Panc1 (cell line): ENCODE measurements at places on chromosomes 12 and 14.

- no peak for DNase-seq
Measured at GRCh38 chr12:30700216-30700900, 4.7 kb upstream of the IPO8 start.

DNA sequence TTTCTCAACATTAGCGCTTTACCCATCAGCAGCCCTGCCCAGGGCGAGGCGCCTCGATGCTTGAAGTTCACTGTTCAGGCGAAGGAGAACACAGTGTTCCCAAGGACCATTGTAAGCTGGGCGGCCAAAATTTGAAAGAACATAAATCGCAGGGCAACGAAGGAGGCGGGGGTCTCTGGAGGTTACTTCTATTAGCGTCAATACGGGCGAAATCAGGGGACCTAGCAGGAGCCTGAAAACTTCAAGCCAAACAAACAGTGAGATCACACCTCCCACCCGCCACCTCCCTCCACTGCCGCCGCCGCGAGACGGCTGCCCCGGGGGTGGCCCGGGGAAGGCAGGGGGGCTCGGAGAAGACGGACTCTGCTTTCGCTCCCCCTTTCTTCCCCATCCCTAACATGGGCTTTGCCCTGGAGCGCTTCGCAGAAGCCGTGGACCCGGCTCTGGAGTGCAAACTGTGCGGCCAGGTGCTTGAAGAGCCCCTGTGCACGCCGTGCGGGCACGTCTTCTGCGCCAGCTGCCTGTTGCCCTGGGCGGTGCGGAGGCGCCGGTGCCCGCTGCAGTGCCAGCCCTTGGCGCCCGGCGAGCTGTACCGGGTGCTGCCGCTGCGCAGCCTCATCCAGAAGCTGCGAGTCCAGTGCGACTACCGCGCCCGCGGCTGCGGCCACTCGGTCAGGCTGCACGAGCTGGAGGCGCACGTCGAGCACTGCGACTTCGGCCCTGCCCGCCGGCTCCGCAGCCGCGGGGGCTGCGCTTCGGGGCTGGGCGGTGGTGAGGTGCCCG lies at the start of gene PDZRN4:
Gene PDZRN4 (plus strand): TSS at position 263 of the 783 bp plus-strand sequence.
- no peak for DNase-seq

- DNase-seq = no peak
Measured at GRCh38 chr12:130214686-130215395, 52.6 kb downstream of the FZD10 start.

- DNase-seq = no peak
Measured at GRCh38 chr14:35229084-35229791, 62.9 kb upstream of the PSMA6 start.

DNA sequence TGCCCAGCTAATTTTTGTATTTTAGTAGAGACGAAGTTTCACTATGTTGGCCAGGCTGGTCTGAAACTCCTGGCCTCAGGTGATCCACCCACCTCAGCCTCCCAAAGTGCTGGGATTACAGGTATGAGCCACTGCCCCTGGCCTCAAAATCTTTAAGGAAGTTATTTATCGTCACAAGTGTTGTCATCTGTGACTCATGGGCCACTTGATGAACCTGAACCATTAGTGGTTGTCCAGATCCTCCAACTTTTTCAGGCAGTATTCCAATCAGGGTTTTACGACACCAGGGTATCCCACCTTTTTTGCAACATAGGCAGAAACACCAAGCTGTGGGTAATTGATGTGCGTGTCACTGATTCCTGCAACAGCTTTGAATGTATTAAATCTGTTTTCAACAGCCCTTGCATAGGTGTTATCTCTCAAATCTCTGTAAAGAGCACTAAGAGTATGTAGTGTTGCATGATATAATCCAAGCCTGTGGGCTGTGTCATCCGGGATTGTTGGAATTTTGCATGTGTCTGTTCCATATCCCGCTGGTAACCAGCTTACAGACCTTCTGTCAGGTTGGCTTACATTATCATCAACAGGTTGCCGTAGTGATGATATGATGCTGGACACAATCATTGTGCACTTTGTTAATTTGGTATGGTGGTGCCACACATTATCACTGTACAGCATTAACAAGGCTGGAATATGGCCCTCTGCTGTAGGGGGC lies 79.3 kb upstream of the SCN8A start:
- no peak for DNase-seq

GRCh38 chr14:36870776-36871175 lies 209.1 kb downstream of the PAX9 start:
- no peak for DNase-seq

GRCh38 chr14:93709249-93709648 lies 79.0 kb downstream of the PRIMA1 start:
- no peak for DNase-seq

- DNase-seq = no peak
Measured at GRCh38 chr12:104577581-104577981, 120.8 kb downstream of the CHST11 start.

- peak; percentile 30 for DNase-seq
Measured at GRCh38 chr12:78229591-78230101, 399.0 kb downstream of the NAV3 start.

DNA sequence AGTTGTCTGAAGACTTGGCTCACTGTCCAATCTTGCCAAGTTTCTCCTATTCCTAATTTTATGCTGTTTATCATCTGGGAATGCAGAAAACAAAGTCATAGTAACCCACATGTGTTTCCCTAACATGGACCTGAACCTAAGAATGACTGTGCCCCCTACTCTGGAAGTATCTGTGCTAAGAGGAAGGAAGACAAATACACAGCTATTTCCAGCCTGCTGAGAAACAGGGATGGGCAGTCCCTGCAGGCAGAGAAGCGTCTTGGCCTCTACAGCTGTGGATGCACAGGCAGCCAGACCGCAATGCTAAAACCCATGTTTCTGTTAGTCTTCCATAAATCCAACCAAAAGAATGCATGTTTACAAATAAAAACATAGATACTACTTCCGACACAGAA lies 56.2 kb downstream of the DUSP16 start:
- no peak for DNase-seq

GRCh38 chr14:74302152-74302628 lies 544 bp downstream of the ABCD4 start:
- no peak for DNase-seq

DNA sequence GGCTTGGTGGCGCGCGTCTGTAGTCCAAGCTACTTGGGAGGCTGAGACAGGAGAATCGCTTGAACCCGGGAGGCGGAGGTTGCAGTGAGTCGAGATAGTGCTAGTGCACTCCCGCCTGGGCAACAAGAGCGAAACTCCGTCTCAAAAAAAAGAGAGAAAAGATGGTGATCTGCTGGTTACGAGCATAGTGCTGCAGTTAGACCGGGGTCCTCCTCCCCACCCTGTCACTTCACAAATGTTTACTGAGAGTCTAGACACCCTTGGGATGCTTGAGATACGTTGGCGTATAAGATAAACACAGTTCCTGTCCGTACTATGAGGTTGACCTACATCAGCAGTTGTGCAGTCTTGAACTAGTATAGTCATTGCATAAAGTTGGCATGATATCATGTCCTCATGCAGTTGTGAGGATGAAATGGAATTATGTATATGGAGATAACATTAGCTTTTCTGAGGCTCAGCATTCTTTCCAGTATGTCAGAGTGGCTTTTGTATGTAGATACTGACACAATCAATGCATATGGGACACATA lies 787 bp downstream of the ACAD10 start:
- DNase-seq = no peak

DNA sequence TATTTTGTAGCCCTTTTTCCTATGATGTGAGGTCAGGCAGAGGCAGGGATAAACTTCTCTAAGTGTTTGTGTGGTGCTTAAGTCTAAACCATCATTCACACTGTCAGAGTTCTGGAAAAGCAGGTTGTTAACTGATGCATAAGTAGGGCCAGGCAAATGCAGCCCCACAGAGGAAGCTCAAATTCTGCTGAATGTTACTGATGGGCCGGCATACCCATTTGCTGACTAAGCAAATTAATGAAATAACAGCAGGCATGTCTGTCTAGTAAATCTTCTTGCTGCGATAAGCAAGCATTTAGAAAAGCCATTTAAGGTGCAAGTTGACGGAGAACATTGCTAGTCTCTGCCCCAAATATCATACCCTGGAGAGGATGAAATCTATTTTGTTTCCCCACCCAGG lies 523.2 kb upstream of the CCDC196 start:
- no peak for DNase-seq

DNA sequence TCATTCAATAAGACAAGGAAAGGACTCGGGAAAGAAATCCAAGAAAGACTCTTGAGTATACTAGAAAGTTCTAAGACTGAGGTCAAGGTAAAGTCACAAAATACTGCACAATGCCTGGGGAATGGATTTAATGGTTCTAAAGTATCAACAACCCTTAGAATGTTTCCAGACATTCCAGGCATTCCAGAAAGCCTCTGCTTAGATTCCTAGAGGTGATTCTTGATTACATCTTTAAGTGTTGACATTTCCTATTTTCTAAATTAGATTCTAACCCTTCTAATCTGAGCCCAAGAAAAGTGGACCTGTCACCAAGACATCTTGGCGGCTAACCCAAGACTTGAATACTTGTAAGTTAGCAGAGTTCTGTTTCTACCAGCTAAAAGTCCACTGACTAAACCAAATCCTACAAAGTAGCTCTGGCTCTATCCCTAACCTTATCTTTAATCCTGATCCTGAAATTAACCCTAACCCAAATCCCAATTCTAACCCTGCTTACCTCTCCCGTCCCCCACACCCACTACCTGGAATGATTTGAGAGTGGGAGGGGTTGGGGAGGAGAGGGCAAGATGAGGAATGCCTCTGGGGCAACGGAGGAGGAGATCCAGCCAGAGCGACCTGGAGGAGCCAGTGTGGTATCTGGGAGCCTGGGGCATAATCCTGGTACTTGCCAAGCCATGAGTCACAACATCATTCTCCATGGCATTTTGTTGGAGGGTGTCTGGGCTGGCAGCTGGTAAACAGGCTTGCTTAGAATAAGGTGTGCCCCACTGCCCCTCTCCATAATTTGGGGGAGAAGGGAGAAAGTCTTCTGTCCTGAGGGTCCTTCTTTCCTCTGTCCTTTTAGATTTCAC lies 93.4 kb upstream of the HOXC13 start:
- no peak for DNase-seq

- DNase-seq = no peak
Measured at GRCh38 chr12:123049398-123050240, 69.1 kb downstream of the ARL6IP4 start.
